Hematopoietic multipotent progenitor cell (in vitro differentiated cells): ENCODE measurements at places on chromosomes 1 and 21.

DNA sequence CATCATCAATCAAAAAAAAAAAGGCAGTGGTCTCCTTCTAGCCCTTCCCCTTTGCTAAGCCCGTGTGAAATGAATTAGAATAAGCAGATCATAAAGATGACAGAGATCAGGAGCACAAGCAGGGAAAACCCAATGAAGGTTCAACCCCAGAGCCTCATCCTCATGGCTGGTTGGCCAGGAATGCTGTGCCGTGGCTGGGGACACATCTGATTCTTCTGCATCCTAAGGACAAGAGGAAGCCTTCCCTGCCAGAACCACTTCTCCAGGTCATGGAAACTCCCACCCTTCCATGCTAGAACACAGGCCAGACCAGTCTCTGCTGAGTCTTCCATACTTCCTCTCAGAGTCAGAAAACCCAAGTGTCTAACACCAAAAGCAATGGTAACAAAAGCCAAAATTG, 81.1 kb downstream of the CSMD2 start:
- DNase-seq, result no peak

- DNase-seq, result no peak
These were observed 189.5 kb downstream of the PATJ start for GRCh38 chr1:61931587-61932279.

DNA sequence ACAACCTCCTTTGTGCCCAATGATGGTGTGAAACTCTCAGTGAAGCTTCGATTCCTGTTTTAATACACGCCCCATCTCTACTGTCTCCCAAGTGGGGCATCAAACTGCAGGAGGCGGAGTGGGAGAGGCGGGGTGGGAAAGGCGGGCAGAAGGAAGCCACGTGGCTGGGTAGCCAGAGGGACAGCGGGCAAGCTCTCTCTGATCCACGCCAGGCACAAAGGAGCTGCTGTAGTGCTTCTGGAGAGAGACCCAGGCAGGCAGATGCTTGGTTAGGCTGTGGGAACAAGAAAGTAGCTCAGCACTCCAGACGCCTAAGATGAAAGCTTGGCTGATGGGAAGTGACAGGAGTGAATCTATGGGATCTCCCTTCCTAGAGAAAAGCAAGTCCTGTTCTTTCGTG, 25.7 kb downstream of the TRIM67 start:
- DNase-seq, result no peak

- DNase-seq, result peak; percentile 61
These were observed 8.8 kb upstream of the FAM20B start for GRCh38 chr1:179016706-179017382.

DNA sequence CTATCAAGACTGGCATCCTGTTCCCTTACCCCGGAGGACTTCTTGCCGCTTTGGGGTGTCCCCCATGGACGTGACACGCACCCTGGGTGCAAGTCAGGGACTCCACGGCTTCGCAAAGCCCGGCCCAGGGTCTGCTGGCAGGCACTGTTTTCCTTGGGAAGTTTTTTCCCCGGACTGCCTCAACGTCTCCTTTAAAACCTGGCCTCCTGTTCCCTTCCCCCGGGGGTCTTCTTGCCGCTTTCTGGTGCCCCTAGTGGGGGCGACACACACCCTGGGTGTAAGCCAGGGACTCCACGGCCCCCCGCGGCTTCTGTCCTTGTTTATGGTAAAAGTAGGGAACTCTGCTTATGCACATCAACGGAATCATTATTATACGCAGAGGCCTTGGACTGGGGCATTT, 136.6 kb downstream of the LIPI start:
- DNase-seq, result no peak

DNA sequence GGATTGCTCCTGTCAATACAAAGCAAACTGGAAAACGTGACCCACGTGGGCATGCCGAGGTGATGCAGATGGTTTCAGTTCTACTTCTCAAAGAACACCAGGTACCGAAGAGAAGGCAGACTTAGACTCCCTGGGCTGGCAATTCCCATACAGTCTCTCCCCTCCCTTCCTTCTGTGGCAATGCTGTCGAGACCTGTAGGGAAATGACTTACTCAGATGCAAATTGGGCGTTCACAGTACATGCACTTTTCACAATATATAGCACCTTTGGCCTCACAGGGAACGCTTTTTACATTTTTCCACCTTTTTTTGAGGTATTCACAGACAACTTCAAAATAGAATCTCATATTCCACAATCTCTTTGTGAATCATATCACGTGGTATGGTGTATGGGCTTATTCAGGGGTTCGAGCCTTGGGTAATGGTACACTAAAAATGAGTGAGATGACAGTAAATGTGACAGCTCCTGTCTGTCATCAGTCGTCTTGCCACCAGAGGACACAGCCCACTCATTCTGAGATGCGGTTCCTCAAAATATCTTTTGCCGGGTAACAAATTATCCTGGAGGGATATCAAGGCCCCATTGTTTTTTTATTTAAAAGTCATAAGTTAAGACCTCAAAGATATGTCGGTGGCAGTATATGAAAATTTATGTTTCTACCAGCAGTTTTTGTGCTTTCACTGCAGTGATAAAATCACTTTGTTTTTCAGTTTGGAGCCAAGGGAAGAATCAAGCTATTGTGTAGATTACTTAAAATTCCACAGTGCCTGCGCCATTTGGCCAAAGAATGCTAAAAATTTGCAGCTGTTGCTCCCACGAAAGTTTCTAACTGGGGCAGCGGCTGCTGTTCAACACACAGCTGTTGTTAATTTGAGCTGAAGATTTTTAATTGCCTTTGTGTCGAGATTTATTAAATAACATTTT, 168.4 kb downstream of the ZZZ3 start:
- DNase-seq, result no peak

DNA sequence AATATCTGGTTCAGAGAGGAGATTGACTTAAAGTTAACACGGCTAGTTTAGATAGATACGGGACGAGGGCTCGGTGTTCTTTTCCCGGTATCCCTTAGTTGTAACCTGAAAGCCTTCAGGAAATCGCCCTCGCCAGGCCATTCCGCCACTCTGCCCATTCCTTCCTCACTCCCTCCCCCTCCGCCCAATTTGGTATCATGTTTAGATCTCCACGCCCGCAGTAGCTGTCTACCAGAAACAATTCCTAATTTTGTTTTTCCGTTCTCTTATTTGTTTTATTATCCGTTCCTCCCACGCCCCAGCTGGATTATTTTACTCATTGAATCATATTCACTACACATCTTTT, 685 bp upstream of the VAMP4 start:
- no peak for DNase-seq

DNA sequence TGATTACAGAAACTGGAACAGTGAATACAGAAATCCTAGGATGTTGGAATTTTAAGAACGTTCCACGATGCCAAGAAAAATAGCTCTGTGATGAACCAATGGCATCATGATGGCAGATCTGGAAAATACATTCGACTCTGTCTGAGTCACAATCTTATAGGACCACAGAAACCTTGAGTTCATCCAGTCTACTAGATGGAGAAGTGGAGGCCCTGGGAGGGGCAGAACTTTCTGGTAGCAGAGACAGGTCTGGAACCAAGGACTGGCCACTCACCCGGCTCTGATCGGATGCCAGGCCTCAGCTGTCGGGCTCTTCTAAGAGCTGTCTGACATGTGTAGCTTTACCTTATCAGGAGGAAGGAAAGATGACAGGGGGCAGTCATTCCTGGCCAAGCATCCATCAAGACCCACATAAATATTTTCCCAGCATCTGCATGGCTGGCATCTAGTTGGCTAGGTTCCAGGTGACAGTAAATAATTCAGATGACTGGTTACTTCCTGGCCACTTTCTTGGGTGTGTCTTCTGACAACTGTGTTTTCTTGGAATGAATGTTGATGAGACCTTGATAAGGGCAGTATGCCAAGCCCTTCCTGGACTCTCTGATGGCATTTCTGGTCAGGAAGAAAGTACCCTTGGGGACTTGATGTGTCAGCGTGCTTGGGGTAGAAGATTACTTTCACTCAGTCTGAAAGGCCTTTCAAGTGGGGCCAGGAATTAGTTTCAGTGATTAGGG, 72.6 kb upstream of the TRABD2B start:
- no peak for DNase-seq

DNA sequence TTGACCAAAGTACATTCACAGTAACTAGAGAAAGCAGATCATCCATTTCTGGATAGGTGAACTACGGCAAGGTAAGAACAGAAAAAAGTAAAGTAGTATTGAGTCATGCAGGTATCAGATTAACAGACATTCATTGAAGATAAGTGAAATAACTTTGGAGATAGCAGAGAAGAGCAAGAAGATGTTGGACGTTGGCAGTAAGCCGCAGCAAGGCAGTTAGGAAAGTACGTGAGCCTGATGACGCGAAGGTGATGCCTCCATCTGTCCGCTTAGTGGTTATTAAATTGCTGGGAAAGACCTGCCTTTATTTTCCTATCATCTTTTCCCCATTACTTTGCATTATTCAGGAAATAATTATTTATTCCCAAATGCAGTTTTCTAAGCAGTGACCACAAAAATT, 24.9 kb upstream of the KIAA1614 start:
- DNase-seq, result no peak

- DNase-seq, result no peak
These were observed 596 bp upstream of the TCEA3 start for GRCh38 chr1:23425193-23425494.

GRCh38 chr1:9809100-9809510, 14.7 kb downstream of the CLSTN1 start:
- no peak for DNase-seq

DNA sequence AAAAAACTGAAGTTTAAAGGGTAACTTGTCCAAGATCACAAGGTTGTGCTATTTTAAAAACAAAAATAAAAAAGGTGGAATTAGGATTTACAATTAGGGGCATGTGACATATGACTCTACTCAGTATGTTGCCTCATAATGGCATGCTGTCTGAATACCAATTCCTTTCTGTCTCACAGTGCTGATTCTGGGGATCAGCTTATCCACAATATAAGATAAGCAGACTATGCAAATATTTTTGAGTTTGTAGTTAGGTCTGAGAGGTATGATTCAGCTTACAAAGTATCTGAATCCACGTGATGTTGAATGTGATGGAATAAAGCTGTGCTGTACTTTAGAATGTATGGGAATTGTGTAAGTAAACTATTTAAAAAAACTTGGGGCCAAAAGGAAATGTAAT, 216.6 kb downstream of the HHIPL2 start:
- no peak for DNase-seq

DNA sequence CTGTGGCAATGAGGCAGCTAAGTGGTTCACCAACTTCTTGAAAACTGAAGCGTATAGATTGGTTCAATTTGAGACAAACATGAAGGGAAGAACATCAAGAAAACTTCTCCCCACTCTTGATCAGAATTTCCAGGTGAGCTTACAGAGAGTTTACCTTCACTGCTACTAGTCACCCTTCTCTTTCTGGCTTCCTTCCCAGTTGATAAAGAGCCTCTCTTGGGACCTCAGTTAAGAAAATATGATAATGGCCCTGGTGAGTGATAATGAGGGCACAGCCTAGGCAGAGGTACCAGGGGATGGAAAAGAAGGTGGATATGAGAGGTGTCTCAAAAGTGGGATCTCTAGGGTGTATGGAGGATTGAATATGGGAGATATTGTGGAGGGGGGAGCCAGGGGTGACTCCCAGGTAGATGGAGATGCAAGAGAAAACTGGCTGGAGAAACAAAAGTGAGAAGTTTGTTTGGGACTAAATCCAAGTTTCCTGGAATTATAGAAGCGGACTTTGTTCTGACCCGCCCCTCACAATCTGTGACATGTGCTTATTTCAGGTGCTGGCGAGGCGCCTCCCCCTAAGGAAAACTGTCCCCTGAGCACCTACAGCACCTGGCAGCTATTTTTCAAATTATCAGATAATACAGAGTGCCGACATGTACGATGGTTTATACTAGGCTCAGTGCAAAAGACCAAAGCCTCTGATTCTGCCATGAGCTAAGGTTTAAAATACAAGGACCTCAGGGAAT, 13.7 kb downstream of the MTARC2 start:
- DNase-seq, result no peak
